Chondrocyte (in vitro differentiated cells): ENCODE measurements at places on chromosomes 5 and 9. TPM values are rescaled to one million over a fixed set of nuclear protein-coding genes. Genes with fewer than 3 reads are reported as not detected.

DNA sequence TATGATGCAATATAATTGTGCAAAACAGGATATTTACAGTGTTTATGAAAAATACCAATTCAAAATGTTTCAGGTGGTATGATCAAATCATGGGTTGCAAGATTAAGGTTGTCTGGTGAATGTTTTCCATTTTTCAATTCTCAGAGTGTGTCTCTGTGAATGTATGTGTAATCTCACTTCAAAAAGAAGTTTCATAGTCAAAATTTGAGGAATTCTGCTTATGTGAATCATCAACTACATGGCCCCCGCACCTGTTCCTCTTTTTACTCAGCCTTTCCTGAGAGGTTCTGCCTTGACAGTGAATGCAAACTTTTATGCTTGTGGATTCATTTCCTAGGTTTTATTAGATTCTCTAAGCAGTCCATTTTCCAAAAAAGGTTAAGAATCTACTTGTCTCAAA lies 32.1 kb downstream of the KCTD16 start:
- no peak for DNase-seq
- peaks cover 21% of the 10 kb centered on the region for H3K4me1 ChIP-seq
- H3K36me3 ChIP-seq = no peaks in the 10 kb centered on the region
- no peak overlapping the region for H3K27ac ChIP-seq
- no peak overlapping the region for H3K4me3 ChIP-seq

DNA sequence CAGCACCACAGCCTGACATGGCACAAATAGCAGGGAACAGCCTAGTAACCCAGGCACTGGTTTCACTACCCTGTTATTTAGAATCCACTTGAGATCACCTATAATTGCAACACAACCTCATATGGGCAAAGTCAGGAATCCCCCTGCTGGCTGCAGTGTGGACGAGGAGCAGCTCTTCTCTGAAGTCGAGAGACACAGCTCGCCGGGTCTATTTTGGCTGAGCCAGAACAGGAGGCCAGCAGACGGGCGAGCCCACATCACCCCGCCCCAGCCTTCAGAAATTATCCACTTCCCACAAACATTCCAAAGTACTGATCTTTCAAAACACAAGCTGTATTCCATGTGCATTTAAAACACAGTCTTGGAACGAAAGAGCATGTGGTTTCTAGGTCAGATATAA lies 179.0 kb downstream of the ROR2 start:
- no peaks in the 10 kb centered on the region for H3K27me3 ChIP-seq
- no peak for DNase-seq
- peak overlapping the region; percentile 29 for H3K4me3 ChIP-seq

The ERP44 gene
- 16.3 to 23.5 TPM (median 16.6 TPM) in 3 replicates for total RNA-seq

DNA sequence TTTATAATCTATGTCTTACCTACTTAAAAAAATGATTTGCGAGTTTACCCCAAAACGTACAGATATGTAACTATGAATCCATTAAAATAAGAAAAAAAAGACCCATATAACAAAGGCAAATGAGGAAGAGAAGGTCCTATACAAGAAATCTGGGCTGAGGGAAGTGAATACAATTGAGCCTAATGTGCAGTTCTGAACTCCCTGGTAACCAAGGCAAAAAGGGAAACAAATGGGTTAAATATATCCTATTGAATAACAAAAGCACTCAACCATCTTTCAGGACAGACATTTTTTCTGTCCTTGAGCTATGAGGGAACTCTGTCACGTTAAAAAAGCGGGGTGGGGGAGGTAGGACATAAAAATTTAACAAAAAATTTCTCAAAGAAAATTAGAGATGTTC lies 78.6 kb downstream of the PTPN3 start:
- no peaks in the 10 kb centered on the region for H3K4me1 ChIP-seq
- no peak overlapping the region for H3K27ac ChIP-seq
- no peak overlapping the region for H3K4me3 ChIP-seq
- DNase-seq = no peak

The PRR7 gene
- 4.8 to 5.5 TPM (median 5.3 TPM) in 3 replicates for total RNA-seq

The PNPLA7 gene
- 3.6 to 4.2 TPM (median 4.1 TPM) in 3 replicates for total RNA-seq

The CAMK4 gene
- 0.28 to 0.89 TPM (median 0.72 TPM) in 3 replicates for total RNA-seq

DNA sequence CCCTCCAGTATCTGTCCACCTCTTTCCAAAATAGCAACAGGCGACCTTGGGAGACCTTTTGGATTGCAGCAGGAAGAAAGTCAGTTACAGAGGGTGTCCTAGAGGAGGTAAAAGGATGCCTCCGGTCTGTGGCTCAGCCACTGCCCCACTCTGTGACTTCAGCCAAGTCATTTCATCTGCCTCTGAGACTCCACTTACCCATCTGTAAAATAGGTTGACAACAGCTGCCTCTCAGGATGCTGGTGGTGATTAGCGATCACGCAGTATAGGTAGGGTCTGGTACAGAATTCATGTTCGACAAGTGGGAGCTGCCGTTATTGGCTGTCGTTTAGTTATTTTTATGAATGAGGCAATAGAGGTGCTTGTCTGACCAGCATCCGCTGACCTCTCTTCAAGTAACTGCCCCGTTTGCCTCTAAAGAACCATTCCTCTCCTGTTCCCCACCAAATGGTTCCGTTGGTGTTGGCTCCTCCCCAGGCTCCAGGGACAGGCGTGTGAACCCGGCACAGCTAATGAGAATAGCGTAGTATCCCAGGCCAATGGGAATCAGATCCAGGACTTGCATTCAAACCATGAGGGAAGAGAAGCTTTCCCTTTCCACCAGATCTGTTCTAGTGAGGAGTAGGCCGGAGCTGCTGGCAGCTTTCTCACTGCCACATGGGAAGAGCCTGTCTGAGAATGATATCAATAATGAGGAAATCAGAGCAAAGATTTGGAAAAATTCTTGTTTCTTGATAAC lies 64.1 kb downstream of the SMIM23 start:
- no peak overlapping the region for H3K27ac ChIP-seq
- no peak overlapping the region for H3K4me3 ChIP-seq
- H3K4me1 ChIP-seq = peaks cover 4% of the 10 kb centered on the region
- peaks cover 6% of the 10 kb centered on the region for H3K36me3 ChIP-seq
- no peaks in the 10 kb centered on the region for H3K27me3 ChIP-seq
